ACHN (cell line): ENCODE measurements at places on chromosomes 11 and 22.

DNA sequence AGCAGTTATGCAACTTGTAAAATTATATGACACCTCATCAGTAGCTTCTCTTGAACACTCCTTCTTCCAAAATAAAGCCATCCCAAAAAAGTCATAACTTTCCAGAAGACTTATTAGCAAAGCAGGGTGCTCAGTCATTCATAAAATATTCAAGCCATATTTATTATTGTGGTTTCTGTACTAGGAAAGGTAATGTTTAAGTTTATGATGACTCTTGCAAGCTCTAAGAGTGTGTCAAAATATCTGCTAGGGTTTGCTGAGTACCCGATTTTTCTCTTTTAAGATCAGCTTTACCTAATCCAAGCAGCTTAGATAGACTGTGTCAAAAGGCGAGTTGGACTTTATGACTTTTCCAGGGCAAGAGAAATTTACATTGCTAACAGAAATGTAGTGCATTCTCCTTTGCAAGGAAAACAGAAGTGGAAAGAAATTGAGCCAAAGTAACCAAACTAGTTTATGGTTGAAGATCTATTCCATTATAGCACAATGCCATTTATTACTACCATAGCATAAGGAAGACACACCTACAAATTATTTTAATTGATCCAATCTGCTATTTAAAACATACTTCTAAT is 98.0 kb upstream of the SOX6 start:
- DNase-seq, result no peak

DNA sequence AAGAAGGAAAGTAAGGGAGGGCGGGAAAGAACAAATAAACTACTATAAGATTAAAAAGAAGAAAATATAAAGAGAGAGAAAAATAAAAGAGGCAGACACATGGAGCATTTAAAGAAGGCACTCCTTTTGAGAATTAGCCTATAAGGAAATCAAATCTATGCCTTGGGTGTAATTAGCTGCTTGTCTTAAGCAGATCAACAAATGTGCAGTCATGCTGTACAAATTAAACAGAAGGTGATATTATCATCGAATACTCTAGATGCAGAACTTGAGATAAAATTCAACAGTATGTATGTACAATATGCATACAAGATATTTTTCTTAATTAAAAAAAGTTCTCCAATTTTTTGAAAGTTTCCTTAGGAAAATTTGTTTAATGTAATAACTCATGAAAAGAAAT is 623.0 kb upstream of the CHORDC1 start:
- no peak for DNase-seq

GRCh38 chr11:74494916-74495315 is 1.4 kb upstream of the LIPT2 start:
- no peak for DNase-seq

DNA sequence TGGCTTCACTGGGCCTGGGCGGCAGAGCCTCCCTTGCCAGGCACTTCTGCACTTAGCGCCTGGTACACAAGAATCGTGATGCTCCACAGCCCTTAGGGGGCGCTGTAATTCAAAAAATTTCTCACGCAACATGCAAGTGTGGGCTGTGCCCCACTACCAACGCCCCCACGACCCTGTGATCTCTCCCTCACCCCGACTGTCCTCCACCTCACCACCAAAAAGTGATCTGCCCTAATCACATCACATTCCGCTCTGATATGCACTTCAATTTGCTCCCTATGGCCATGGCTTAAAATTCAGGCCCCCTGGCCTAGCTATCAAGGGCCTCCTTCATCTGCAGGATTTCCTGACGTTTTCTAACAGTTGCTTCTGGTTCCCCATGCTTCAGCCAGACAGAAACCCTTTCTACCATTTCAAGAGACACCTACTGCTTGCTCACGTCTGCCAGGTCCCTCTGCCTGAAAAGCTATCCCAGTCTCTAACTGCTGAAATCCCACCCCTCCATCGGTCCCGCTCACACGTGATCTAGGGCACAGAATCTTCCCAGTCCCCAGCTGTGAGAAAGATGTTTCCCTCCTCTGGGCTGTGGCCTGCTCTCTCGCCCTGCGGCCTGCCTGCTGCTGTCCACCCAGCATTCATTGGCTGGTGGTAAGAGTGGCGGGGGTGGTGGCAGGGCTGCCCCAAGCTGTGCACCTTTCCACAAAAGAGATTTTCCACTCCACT is 27.9 kb upstream of the LRRC32 start:
- peak; percentile 19 for DNase-seq

- DNase-seq, result no peak
Measured at GRCh38 chr22:45202333-45203149, 38.2 kb downstream of the KIAA0930 start.

GRCh38 chr22:28023036-28023435 is 104.0 kb upstream of the PITPNB start:
- no peak for DNase-seq

GRCh38 chr11:115873813-115874212 is 369.6 kb upstream of the CADM1 start:
- no peak for DNase-seq

DNA sequence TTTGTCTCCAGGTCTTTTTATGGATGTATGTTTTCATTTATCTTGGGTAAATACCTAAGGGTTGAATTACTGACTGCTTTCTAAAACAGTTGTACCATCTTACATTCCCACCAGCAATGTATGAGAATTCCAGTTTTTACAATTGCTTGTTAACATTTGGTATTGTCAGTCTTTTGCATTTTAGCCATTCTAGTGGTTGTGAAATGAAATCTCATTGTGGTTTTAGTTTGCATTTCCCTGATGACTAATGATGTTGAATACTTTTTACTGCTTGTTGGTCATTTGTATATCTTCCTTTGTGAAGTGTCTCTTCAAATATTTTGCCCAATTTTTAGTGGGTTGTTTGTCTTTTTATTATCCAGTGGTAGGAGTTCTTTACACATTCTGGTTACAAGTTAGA is 92.8 kb downstream of the ARFGAP2 start:
- no peak for DNase-seq

GRCh38 chr11:68150037-68150436 is 28.8 kb upstream of the CHKA start:
- no peak for DNase-seq

DNA sequence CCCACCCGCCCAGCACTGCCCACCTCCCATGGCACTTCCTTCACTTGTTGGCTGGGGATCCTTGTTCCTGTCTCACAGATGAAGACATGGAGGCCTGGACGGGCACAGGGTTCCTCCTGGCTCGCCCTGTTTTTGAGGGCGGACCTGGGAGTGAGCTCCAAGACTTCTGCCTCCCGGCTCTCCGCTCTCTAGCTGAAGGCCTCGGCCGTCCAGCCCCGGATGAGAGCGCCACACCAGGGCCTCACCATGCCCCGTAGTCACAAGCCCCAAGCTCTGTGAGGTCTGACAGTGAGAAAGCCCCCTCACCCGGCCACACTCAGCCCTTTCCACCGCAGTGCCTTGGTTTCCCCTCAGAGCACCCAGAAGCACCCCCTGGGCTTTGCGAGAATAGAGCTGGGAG is 9.1 kb downstream of the TPCN2 start:
- no peak for DNase-seq

GRCh38 chr11:75945446-75945845 is 130.4 kb downstream of the UVRAG start:
- DNase-seq, result no peak

DNA sequence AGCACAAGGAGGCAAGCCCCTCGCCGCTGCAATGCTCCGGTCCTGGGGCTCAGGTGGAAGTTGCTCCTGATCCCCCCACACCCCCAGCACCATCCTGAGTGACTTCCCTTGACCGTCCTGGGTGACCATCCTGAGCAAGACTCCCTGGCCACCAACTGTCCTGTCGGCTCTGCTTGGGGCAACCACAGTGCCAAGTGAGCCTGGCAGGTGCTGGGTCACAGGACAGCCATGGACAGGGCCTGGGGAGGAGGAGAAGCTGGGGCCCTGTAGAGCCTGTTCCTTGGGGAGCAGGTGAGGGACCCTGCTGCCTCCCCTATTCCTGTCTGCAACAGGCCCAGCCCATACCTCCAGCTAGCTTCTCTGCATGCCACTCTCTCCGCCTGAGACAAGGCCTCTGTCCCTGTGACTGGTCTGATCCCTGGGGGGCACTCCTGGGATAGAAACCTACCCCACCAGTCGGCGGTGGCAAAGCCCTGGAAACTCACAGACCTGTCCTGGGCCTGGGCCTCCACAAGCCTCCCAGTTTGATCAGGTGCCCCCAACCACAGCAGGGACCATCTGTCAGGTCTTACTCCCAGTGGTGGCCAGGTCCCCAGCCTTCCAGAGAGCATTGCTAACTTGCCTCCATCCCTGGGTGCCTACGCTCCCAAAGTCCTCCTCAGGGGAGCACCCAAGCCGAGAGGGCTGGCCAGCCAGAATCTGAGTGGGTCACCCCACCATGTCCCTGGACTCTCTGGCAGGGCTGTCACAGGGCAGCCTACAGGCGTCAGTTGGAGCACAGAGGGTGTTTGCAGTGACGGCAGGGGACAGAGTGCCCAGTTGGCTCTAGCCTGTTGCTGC is 68.7 kb upstream of the WNT7B start:
- no peak for DNase-seq

- no peak for DNase-seq
Measured at GRCh38 chr11:70763606-70764005, 365.3 kb downstream of the CTTN start.

DNA sequence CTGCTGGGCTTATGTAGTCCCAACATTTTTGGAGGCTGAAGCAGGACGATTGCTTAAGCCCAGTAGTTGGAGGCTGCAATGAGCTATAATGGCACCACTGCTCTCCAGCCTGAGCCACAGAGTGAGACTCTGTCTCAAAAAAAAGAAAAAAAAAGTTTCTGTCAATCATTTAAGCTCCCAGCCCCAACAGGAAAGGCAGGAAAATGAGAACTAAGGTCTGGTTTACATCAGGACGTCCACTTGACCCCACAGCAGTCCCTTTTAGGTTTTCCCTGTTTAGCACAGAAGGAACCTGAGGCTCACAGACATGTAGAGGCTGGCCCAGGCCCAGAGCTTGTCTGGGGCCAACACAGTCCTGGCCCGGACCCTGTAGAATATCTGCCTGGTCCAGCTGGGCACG is 9.2 kb upstream of the TTLL1 start:
- no peak for DNase-seq

DNA sequence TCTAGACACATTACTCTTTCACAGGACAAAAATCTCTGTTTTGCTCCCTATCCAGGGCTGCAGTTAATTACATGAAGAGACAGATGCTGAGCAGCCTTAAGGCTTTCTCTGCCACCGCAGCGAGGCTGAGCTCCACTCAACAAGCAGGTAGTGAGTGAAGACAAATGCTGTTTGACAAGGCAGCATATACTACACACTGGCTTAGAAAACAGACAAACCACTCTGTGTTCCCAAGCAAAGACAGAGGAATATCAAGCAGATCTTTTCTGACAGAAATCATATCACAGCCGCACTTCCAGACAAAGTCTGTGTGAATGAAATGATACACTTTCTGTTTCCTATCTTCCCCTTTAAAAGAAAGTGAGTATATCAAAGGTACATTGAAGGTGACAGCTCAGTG is 368.1 kb downstream of the DCDC1 start:
- DNase-seq, result no peak

- no peak for DNase-seq
Measured at GRCh38 chr22:23001463-23001862, 68.9 kb upstream of the GNAZ start.

- no peak for DNase-seq
Measured at GRCh38 chr11:34259087-34259486, 98.7 kb downstream of the ABTB2 start.

GRCh38 chr11:129694538-129694937 is 121.1 kb upstream of the TMEM45B start:
- peak; percentile 6 for DNase-seq

- no peak for DNase-seq
Measured at GRCh38 chr11:85407648-85408047, 219.5 kb downstream of the DLG2 start.

DNA sequence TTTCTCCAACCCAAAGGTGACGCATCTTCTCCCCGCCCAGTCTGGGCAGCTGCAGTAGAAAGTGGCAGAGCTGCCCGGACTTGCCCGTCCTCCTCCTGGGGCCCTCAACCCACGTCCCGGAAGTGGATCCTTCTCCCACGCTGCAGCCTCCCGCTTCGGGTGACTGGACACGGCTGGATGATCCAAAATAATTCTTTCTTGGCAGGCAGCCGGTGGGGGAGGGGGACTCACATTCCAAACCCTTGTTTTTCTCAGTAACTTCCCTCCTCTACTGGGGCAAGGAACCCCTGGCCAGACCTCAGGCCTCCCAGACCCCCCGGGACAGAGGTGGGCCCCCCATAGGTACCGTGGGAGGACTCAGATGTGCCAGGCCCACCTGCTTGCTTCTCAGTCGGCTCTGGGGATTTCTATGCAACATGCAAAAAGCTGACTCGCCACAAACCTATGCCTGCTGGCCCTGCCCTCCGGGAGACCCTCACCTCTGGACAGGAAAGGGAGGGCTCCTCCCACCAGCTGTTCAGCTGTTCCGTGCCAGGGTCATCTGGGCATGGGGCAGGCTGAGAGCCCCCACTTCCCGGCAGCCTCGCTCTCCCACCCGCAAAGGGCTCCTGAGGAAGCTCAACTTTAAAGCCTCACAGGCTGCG is 1.4 kb downstream of the PLXNB2 start:
- peak; percentile 94 for DNase-seq

DNA sequence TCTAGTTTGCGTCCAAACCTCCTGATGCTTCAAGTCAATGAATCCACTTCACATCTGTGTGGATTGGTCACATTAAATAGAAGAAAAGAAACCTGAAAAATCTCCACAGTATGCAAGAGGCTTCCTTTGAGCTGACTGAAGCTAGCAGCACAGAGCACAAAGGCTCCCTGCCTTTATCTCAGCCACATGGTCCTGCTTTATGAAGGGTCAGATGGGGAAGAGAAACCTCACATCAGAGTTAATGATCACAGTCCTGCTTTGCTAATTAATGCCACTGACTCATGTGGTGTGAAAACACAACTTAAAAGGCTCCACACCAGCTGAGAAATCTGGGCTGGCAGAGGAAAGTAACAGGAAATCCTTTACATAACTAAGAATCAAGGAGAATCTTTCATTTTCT is 1291.0 kb downstream of the LRRC4C start:
- no peak for DNase-seq

GRCh38 chr22:36075230-36075629 is 46.6 kb upstream of the RBFOX2 start:
- no peak for DNase-seq

- DNase-seq, result no peak
Measured at GRCh38 chr22:29312218-29313125, 3.0 kb downstream of the RASL10A start.
